ENCODE measurements at places on chromosomes 12 and 14. TPM values are rescaled to one million over a fixed set of nuclear protein-coding genes. Genes with fewer than 3 reads are reported as not detected.

GRCh38 chr14:104651876-104652260, 37.5 kb upstream of the INF2 start:
- DNase-seq = no peak

- DNase-seq = no peak
Measured at GRCh38 chr12:2049604-2050540, 2.9 kb upstream of the CACNA1C start.

AKAP3 gene
- total RNA-seq = 2.5 TPM

DNA sequence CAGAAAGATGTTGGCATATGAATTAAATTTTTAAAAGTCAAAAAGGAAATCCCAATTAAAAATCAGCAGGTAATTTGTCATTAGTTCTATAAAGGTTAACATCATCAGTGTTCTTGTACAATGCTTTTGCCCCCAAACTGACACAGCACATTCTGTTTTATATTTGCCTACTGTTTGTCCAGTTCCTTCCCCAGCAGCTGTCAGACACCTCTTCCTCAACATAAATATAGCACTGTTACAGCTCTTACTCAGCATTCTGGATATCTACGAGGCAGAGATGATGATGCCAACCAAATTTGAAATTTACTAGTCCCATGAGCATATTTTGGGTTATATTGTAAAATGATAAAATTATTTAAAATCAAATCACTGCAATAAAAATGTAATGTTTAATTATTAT, 124.6 kb downstream of the SINHCAF start:
- DNase-seq = no peak

GRCh38 chr14:91317381-91318308, 73.1 kb upstream of the GPR68 start:
- peak; percentile 73 for DNase-seq

DNA sequence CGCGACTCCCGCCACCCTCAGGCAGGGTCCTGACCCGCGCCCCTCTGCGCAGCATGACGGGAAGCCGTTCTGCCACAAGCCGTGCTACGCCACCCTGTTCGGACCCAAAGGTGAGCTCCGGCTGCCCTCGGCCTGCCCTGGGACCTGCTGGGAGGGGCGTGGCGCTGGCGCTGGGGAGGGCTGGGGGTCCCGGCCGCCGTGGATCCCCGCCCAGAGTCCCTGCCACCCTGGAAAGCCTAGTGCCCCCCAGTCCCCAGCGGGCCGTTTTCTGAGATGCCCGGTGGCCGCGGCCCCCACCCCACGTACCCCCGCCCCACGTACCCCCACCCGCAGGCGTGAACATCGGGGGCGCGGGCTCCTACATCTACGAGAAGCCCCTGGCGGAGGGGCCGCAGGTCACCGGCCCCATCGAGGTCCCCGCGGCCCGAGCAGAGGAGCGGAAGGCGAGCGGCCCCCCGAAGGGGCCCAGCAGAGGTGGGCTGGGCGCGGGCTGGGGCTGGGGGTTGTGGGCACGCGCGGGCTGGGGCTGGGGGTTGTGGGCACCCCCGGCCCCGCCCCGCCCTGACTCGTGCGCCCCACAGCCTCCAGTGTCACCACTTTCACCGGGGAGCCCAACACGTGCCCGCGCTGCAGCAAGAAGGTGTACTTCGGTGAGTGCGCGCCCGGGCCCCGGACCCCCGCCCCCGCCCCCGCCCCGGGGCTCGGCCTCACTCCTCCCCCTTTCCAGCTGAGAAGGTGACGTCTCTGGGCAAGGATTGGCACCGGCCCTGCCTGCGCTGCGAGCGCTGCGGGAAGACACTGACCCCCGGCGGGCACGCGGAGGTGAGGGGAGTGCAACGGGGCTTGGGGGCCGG, 4.0 kb downstream of the CRIP2 start:
- DNase-seq = no peak
